Left kidney (tissue), 8 donors: ENCODE measurements at places on chromosomes 1 and 21. TPM values are rescaled to one million over a fixed set of nuclear protein-coding genes. Genes with fewer than 3 reads are reported as not detected.

DNA sequence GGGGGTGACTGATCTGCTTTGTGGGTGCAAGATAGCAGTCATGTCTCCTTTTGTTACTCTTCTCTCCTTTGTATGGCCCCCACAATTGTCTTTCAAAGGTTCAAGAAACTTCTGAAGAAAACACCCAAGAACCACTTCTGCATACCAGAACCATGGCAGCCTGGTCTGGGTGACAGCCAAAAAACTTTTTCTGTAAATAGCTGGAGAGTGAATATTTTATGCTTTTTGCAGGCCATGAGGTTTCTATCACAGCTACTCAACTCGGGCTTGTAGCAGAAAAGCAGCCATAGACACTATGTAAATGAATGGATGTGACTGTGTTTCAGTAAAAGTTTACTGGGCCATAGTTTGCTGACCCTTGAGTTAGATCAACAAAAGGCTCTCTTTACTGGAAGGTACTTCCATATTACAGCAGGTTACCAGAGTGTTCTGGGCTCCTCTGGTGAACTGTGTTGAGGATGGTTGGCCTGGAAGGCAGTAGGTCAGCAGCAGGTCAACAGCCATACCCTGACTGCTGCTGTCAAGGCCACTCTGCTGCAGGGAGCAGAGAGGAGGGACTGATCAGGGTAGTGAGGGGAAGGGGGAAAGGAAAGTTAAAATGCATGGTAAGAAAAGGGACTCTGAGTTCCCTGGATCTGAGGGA lies 116.4 kb downstream of the GDAP2 start:
- DNase-seq = no peak

DNA sequence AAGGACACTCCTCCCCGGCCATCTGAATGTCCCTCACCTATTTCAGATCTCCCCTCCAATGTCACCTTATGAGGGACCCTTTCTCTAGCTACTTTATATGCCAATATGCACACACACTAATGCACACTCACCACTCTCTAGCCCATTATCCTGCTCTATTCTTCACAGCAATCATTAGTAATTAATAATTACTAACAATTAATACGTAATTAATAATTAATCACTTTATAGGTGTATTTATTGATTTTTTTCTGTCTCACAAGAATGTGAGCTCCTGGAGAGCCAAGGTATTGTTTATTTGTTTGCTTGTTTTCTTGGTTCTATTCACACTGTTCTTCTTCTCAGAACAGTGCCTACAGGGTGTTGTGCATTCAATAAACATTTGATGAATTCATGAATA lies 385.2 kb upstream of the DUSP10 start:
- DNase-seq = no peak

GRCh38 chr21:38619992-38620479 lies 121.8 kb upstream of the ERG start:
- DNase-seq = no peak

- no peak for DNase-seq
Measured at GRCh38 chr1:3067671-3068563, 1.1 kb upstream of the PRDM16 start.

GRCh38 chr1:61472876-61473275 lies 252.1 kb downstream of the TM2D1 start:
- DNase-seq = no peak

- no peak for DNase-seq
Measured at GRCh38 chr1:10617931-10618885, 143.5 kb downstream of the PEX14 start.

Gene HSPB7
- polyA plus RNA-seq = 2.5 TPM

- no peak for DNase-seq
Measured at GRCh38 chr1:34155860-34156259, 9.2 kb downstream of the CSMD2 start.

DNA sequence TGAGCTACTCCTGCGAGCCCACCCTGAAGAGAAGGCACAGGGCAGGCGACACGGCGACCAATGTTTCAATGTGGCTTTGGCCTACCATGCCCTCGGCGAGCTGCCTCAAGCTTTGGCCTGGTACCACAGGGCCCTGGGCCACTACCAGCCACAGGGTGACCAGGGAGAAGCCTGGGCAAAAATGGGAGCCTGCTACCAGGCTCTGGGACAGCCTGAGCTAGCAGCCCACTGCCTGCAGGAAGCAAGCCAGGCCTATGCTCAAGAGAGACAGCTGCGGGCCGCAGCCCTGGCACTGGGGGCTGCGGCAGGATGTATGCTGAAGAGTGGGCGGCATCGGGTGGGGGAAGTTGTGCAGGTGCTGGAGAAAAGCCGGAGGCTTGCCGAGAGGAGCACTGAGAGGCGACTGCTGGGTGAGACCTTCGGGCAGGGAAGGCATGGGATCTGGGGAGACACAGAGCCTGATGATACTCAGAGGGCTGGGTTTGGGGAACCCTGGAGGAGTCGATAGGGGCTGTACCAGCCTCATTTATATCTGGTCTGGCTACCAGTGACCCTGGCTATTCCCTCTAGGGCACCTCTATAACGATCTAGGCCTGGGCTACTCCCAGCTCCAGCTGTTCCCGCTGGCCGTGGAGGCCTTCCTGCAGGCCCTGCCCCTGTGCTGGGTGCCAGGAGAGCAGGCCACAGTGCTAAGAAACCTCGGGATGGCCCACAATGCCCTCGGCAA lies 2.3 kb downstream of the TTC24 start:
- no peak for DNase-seq

DNA sequence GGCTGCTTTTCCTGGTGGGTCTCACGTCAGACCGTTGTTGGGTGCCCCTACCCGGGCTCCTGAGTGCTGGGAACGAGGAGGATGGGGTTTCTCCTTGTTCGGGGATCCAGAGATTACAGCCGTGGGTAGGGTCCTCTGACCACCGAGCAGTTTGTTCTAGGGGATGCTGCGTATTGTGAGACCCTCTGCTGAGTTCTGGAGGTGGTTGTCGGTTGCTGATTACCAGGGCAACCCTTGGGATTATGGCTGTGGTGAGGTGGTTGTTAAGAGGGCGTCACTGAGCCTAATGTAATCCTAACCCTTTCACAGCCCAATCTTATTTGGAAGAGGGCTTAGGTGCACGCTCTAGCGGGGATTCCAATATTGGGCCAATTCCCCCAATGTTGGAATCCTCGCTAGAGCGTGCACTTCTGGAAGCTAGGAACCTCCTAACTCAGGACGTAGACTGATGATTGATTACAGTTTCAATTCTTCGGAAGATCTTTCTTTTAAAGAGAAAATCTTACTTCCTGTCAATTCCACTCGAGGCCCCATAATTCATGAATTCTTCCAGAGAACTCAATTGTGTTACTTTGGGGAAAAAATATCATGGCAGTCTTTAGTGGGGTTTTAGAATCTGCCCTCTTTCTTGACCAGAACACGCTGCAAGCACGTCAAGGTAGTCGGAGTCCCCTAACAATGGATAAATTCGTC lies 483 bp downstream of the TCEANC2 start:
- DNase-seq = no peak

Gene AGT
- 42.2 TPM for polyA plus RNA-seq

GRCh38 chr21:46181436-46181835 lies 2.8 kb downstream of the SPATC1L start:
- DNase-seq = no peak

Gene GADD45A
- 113 TPM for polyA plus RNA-seq

Gene PROK1
- polyA plus RNA-seq = 0.17 TPM

DNA sequence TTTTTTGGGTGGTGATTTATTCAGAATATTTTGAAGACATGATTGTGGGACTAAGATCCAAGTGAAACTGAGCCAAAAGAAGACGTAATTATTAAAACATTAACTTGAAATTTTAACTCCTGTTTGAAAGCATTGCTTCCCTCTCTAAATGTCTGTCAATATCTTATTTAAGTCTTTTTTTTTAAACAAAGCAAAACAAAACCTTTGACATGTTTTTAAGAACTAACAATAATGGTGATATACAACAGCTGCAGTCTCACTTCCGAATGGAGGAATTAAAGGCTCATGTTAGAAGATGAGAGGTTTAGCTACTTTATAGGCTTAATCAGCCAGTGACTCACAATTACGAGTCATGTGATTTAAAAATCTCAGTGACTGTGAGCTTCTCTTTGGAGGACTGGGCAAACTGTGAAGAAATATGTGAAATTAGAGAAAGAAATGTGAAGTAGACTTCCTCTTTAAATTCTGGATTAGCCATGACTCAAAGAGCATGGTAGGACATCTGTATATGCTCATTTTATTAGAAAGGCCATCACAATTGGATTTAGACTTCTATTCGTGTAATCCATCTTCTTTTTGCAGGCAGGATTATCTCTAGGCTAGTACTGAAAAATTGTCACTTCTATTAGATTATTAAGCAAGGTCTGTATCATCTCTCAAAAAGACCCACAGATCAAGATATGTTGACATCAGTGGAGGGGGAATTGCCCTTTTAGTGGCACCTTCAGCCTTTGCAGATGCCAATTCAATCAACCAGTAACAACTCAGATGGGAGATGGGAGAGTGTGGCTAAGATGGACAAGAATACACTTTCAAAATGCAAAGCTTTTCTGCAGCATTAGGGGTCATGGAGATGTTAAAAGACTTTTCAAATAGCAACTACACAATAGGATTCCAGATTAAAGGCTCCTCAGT lies 28.7 kb downstream of the KCNA3 start:
- DNase-seq = no peak

- DNase-seq = peak; percentile 33
Measured at GRCh38 chr1:109620401-109620791, 759 bp downstream of the AMPD2 start.

- no peak for DNase-seq
Measured at GRCh38 chr1:186623551-186623950, 56.7 kb downstream of the PTGS2 start.

DNA sequence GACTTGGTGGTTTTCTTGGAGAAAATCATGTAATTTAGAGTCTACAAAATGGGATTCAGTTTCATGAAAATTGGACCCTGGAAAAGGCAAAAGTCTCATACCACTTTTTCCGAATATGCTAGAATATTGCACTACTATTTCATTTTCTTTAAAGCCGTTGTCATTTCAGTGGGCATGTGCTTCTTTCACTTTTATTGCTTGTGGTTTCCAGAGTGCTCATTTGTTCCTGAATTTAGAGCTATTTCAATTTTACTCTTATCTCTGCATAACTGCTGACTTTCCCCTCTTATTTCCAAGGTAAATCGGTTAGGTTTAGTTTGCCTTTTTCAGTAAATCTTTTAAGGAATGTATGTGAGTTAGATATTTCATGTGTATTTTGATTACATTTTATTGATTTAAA lies 11.6 kb downstream of the HHAT start:
- DNase-seq = no peak

GRCh38 chr1:119651133-119651532 lies 3.1 kb upstream of the ZNF697 start:
- DNase-seq = no peak

- no peak for DNase-seq
Measured at GRCh38 chr1:37861151-37861550, 1.8 kb upstream of the MTF1 start.

GRCh38 chr1:230143534-230143933 lies 76.5 kb downstream of the GALNT2 start:
- DNase-seq = no peak

DNA sequence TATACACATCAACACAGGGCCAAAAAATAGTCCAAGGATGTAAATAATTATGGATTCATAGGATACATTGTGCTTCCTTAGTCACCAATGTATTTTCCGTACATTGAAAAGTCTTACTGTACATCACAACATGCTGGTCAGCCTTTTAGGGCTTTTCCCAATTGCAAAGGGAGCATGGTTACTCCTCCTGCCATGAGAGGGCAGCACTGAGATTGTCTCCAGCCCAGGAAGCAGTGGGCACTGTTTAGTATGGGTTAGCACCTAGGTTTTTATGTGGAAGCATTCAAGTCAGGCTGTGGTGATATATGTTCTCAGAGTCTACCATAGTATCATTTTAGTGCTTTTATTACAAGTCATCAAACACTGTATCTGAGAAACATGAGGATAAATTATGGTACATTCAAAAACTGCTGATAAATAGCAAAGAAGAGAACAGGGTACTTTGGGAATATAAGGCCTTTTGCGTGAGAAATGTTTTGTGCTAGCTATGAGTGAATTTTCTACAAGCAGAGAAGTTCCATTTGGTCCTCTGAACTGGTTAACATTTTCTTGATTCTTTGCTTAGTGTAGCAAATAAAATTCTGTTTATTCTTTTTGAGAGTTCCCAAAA lies 34.0 kb downstream of the ST6GALNAC5 start:
- peak; percentile 37 for DNase-seq

DNA sequence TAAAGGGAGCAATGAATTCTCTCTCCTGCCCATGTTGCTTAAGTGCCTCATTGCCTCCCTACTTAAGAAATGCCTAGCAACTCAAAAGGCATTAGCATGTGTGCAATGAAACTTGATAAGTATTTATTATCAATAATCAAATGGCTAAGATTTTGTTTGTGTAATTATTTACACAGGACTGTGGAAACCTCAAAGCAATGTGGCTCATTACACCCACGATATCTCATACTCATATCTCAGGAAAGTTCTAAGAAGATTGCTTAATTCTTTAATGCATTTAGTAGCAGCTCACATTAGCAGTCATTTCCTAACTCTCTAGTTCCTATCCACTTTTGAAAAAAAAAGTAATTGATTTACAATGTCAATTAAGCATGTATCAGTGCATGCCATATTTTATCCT lies 253.3 kb downstream of the DUSP10 start:
- DNase-seq = no peak

DNA sequence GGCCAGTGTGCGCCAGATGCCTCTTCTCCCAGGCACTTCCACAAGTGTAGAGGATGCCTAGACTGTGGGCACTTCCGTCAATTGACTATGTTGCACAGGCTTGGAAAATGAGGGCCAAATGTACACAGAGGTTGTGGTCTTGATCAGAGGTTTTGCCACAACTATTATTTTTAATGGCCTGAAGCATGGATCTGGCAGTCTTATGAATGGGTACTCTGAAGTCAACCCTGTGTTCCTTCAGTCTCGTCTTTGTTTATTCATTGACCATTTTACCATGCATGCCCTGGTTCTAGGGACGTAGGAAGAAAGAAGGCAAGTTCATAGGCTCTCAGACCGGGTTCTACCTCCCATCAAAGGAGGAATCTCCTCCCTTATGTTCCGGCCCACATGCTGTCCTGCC lies 329.1 kb downstream of the HHAT start:
- DNase-seq = no peak

DNA sequence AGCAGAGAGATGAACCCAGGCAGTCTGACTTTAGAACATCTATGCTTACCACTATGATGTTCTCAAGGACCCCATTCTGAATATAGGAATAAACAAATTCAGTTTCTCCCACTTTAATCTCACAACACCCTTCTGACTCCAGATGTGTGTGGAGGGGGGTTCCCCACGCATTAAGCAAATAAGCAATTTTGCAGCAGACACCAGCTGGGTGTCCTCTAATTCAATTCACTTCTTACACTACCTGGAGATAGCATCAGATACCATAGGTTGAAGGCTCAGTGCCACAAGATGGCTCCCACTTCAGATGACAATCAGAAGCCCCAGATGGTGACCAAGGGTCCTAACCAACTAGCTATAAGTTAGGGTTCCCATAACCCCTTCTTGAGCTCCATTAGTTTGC lies 30.3 kb upstream of the CEP350 start:
- DNase-seq = no peak

DNA sequence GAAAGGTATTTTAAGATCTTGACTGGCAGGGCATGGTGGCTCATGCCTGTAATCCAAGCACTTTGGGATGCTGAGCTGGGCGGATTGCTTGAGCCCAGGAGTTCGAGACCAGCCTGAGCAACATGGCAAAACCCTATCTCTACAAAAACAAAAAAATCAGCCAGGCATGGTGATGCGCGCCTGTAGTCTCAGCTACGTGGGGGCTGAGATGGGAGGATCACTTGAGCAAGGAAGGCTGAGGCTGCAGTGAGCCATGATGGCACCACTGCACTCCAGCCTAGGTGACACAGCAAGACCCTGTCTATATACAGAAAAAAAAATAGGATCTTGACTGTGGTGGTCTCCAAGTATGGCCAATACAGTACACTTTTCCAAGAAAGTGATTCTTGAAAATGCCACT lies 16.0 kb downstream of the ARID1A start:
- no peak for DNase-seq
